NCI-H187 treated with DMSO at 0.1 percent for 48 hours (cell line): ENCODE measurements at places on chromosomes 5 and 9.

DNA sequence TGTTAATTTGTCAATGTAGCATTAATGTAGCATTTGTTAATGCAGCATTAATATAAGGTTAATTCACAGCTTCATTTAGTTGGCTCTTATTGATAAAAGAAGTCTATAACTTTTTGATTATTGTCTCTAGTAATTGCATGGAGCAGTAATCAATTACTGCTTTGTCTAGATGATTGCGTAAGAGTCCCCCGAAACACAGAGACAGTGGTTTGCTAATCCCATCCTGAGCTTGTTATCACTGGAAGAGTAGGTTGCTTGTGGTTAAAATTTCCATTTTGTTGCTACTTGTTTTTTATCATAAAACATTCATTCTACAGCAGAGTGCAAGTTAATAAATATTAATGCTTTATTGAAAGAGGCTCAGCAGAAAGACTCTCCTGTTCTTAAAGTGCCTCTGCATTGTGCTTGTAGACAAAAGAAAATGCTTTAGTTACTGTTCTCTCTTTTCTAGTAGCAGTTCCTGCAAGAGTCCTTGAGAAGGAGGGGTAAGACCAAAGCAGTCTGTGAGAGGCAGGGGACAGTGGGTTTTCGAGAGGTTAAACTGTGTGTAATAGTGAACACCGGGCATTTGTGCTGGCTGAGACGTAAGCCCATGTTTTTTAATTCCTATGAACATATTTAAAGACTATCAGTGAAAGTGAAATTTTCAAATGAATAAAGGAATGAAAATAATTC, 291.7 kb downstream of the TRPM3 start:
- DNase-seq: no peak

- DNase-seq: no peak
Observed at GRCh38 chr5:176870110-176870591, 29.0 kb downstream of the HK3 start.

DNA sequence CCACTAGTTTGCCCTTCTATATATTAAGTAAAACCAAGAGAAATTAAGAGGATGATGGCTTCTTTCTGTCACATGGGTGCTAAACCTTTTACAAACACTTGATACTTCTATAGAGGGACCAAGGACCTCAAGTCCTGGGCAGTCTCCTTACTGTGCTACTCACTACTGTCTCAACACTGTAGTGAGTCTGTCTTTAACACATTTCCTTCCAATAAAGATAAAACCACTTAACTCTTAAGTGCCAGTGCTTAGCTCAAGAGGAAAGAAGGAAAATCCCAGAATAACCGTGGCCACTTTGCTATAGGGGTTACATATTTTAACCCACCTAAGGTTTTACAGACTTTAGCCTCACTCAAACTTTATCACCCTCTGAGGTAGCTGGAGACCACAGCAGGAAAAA, 4.4 kb upstream of the GRPEL2 start:
- no peak for DNase-seq

DNA sequence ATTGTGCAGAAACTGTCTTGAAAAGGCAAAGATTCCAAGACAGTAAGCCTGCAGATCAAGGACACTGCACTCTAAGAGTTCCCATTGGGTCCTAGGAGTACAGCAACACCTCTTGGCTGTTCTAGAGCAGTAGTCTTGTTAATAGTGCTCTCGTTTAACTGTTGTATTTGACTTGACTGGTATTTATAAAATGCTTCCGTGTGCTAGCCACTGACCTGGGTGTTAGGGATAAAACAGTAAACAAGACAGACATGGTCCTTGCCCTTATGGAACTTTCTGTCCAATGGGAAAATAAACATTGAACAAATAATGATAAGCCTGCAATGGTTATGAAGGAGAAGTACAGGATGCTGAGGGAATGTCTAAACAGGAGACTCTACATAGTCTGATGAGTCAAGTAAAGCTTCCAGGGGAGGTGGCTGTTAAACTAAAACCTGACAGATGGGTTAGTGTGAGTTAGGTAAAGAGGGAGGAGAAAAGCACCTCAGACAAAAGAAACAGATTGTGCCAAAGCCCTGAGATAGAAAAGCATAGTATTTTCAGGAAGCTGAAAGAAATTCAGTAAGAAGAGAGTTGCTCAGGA, 33.3 kb downstream of the TDRD7 start:
- no peak for DNase-seq

GRCh38 chr9:126979461-126979860, 64.9 kb downstream of the RALGPS1 start:
- no peak for DNase-seq

DNA sequence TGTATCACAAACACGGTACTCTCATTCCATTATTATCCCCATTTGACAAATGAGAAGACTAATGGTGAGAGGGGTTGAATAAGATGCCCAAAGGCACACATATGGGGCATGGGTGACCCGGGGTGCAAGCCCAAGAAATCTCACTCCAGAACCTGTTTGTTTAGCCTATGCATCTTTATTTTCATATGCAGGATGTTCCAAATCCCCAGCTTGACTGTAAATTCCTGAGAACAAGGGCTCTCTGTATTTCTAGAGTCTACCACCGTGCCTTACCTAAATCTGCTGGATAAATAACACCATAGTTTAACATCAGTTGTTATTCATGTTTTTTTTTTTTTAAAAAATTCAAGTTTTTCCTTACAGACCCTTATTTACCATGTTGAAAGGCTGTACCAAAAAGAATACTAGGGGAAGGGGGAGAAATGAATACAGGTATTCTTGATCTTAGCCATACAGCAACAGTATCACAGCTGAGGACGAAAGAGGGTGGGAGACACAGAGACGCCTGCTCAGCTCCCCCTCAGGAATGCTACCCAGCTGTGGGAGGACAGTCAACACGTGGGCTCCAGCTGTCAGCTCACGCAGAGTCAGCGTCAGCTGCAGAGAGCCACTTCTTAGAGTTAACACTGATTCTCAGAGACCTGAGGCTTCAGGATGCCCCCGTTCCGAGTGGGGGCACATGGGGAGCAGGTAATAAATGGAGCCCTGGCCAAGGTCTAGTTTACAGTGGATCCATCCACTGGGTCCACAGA, 86.6 kb downstream of the MED27 start:
- no peak for DNase-seq

- DNase-seq: no peak
Observed at GRCh38 chr5:75640395-75640794, 29.1 kb downstream of the ANKDD1B start.

DNA sequence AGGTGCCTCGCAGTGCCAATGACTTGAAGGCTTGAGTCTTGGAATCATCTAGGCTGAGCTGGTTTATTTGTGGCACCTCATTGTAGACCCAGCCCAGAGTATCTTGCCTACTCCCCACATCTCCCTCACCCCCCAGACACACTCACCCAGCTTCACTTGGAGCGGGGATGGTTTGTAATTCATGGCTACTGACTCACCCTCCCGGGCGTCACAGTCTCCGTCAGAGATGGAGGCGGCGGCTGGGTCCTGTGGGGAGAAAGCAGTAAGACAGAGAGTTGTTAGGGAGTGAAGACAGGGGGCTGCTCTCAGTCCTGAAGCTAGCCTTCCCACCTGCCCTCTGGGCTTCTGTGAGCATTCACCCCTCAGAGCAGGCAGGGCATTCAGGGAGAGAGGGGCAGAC, 29.0 kb upstream of the MYORG start:
- no peak for DNase-seq

- no peak for DNase-seq
Observed at GRCh38 chr9:4904322-4905134, 80.5 kb upstream of the JAK2 start.

DNA sequence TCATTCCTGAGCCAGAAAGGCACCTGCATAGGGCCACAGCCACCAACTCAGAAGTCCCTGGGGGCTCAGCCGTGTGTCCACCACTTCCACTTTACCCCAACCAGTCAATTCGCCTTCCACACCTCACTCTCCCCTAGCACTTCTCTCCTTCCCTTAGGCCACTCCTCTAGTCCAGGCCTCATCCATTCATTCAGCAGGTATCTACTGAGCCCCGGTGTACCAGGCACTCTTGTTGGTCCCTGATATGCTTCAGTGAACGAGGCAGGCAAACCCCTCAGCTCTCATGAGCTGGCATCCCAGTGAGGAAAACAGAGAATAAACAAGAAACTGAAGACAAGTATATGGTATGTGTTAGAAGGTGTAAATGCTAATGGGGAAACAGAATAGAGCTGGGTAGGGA, 28.7 kb downstream of the NDUFA8 start:
- no peak for DNase-seq

DNA sequence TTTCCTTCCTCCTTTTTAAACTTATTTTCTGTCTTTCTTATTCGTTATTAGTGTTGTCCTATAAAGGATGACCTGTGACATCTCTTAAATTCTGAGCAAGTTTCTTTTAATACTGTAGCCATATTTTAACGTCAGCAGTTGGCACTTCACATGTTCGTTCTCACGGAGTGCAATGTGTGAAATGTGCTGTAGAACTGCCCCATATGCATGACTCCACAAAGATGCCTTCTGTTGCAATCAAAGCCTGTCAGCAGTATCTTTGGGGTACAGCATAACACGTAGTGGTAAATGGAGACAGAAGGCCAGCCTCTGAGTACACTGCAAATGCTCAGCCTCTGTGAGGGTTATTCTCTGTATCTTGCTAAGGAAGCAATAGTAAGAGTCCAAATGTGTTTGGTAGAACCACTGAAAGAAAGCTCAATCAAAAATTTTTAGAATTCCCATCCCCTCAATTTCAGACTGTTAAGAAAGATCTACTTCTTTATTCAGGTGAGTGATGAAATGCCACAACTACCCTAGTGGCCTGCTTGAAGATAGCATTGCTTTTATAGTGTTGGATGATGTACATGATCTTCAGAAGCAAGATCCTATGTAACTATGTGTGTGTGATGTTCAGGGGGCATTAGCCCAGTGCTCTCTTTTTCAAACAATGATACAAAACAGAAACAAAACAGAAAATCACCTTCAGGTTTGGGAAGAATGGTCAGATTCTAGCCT, 277.7 kb downstream of the TMEM167A start:
- DNase-seq: no peak

DNA sequence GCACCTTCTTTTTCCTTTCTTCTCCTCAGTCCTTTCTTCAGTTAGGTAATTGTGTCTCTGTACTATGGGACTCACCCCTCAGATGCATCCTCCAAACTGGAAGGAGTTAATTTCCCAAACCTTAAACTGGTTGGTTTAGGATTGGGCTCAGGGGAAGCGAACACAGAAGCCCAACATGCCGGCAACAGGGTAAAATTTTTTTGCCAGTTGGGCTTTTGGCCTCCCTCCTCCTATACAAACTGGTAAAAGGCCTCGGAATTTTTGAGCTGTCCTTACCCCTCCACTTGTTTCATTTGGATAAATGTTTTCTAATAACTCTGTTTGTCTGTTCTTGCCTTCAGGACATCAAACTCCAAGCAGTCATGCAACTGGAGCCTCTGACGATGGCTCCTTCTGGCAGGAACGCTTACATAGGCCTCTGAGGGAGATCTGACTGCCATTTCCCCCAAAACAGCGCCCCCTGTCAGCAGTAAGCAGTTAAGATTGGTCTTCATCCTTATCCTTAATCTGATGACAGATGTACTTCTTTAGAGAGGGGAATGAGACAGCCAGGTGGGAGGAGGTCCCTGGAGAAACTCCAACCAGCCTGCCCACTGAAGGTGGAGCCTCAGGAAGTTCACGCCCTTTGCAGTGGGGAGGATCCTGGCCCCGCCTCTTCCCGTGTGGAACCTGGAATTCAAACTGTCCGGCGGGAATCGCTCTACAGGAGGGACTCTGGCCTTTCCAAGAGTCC, 57.8 kb upstream of the SPINK5 start:
- DNase-seq: no peak

DNA sequence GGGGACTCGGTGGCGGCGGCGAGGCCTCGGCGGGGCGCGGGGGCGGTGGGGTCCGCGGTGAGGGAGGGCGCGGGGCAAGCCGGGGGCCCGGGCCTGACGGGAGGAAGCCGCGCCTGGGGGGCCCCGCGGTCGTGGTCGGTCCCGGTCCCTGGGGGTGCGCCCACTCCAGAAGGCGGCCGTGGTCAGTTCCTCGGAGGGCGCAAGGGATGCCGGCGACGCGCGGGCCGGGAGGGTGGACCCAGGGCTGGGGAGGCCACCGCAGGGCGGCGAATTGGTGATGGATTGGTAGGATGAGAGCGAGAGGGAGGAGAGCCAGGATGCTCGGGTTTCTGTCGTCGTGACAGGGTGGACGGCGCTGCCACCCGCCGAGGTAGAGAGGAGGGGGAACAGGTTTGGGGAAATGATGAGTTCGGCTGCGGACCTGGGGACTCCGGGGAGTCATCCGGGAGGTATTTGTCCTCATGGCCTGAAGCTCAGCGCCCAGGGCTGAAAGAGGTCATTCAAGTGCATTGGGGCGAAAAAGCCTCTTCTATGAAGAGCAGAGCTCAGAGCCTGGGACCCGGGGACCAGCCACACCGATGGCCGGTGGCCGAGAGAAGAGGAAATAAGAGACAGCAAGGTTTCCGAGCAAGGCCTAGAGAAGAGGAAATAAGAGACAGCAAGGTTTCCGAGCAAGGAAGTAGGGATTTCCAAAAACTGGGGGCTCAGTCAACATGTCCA, 557 bp downstream of the GNG10 start:
- no peak for DNase-seq

DNA sequence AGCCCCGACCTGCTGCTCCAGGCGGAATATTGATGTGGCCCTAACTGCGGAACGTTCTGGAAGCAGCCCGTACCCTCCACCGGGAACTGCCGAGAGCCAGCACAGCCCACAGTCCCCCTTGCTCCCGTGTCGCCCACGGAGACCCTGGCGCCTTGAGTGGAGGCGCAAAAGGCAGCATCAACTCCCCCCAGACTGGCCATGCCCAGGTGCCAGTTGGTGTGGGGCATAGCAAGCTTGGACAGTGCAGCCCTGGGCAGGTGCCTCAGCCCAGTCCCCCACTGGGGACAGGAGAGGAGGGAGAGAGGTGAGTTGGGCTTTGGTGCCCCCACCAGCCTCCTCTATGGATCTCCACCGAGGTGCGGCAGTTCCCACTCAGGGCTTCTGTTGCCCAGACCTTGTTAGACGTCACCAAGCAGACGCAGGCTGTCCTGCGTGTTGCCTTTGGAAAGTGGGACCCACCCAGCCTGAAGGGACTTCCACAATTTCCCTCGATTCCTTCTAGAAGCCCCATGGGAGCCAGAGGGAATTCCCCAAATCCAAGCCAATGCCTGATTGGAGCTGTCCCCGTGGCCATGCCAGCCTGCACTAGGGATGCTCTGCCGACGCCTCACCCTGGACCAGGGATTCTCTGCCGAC, 19.8 kb upstream of the NRARP start:
- DNase-seq: no peak

- DNase-seq: no peak
Observed at GRCh38 chr5:67728326-67728890, 487.1 kb upstream of the PIK3R1 start.

DNA sequence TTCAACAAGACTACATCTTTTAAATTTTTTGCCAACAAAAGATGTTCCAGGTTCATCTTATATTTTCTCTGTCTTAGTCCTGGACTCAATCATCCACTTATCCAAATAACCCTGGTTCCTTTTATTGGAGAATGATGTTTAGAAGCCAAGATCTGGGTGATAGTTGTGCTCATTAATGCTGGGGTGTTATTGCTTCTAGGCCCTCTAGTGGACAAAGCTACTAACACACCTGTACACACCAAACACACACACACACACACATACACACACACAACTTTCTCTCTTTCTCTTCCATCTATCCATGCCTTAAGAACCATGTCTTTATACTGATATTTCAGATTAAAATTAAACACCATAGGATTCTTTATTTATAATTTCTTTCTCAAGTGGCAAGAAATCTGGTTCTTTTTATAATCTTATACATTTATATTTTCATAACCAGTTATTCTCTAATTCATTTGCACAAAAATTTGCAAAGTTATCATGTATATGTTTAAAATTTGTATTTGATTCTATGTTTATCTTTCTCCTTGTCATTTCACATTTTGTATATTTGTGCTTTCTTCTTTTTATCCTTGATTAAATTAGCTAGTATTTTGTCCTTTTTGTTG, 179.1 kb upstream of the SMIM23 start:
- DNase-seq: no peak

GRCh38 chr5:141508798-141509611, 20.1 kb downstream of the PCDHGC5 start:
- DNase-seq: no peak
